ENCODE measurements at places on chromosomes 4 and X.
A peak's percentile ranks its signal among the peaks of the same experiment; 100 is the strongest.

DNA sequence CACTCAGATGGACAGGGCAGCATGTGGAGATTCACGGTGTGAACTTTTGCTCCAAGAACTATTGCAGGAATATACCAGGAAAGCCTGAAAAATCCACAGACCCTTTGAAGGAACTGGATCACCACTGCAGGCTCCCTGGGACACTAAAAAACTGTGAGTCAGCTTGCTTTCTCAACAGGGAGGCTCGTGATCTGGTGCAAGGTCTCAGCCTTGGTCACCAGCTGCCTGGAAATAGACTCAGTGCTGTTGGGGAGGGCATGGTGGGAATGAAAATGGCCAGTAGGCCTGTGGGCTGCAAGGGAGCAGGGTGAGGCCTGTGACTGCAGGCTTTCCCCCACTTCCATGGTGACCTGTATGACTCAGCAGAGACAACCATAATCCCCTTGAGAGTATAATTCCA is 426.4 kb upstream of the RPS6KA3 start:
- DNase-seq: no peak

DNA sequence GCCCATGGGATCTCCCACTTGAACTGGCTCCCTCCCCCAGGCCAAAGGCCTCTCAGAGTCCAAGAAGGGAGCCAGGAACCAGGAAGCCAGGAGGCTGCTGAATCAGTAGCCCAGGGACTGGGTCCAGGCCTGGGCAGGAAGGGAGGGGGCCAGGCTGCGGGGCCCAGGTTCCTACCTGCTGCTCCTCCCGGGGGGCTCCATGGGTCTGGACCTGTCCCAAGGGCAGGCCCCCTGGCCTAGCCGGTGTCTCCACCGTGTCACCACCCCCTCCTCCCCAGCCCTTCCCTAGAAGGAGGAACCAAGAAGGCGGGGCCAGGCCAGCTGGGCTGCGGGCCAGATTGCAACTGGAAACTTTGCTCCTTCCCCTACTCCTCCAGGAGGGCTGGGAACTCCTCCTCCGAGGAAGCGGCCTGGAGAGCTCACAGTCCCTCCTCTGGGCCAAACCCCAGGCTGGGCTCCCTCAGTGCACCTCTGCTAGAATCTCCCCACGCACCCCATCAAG is at the start of gene IQSEC2:
Gene IQSEC2 (minus strand): TSS at position 264 of the 502 bp plus-strand sequence.
- peak; percentile 67 for DNase-seq

- no peak for DNase-seq
Measured at GRCh38 chrX:42414057-42414456, 363.9 kb downstream of the PPP1R2C start.

GRCh38 chr4:95092766-95093165 is 335.0 kb downstream of the BMPR1B start:
- DNase-seq: peak; percentile 23

- DNase-seq: no peak
Measured at GRCh38 chr4:67750691-67751090, 3.5 kb downstream of the GNRHR start.

DNA sequence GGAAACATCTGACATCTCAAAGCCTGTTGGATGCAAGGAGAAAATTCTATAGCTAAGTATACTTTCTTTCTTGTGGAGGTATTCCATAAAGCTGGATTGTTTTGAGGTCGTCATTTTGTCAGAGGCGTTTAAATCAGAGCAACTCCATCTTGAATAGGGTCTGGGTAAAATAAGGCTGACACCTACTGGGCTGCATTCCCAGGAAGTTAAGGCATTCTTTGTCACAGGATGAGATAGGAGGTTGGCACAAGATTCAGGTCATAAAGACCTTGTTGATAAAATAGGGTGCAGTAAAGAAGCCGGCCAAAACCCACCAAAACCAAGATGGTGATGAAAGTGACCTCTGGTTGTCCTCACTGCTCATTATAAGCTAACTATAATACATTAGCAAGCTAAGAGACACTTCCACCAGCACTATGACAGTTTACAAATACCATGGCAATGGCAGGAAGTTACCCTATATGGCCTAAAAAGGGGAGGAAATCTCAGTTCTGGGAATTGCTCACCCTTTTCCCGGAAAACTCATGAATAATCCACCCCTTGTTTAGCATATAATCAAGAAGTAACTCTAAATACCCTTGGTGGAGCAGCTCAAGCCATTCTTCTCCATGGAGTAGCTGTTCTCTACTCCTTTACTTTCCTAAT is 11.9 kb downstream of the HSD17B13 start:
- DNase-seq: no peak

DNA sequence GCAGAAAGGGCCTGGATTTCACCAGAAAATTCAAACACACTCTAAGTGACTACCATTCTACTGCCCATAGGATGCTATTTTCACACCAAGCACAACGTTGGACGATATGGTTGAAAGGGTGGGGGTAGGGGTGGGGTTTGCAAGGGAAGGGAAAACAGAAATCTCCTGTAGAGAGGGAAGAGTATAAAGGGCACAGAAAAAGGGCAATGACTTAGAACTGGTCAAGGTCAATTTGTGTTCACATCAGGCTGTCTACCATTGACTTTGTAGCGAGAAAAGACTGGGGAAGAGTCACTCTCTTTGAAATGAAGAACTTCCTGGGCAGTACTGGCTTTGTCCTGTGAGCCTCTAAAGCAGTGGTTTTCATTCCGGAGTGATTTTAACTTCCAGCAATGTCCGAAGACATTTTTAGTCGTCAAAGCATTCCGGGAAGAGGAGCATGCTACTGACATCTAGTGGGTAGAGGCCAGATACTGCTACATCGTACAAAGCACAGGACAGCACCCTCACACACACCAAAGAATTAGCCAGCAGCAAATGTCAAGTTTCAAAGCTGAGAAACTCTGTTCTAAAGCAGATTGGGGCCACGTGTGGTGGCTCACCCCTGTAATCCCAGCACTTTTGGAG is 48.4 kb upstream of the SLC7A3 start:
- peak; percentile 31 for DNase-seq

GRCh38 chr4:44675366-44675765 is 2.9 kb upstream of the GUF1 start:
- DNase-seq: no peak

DNA sequence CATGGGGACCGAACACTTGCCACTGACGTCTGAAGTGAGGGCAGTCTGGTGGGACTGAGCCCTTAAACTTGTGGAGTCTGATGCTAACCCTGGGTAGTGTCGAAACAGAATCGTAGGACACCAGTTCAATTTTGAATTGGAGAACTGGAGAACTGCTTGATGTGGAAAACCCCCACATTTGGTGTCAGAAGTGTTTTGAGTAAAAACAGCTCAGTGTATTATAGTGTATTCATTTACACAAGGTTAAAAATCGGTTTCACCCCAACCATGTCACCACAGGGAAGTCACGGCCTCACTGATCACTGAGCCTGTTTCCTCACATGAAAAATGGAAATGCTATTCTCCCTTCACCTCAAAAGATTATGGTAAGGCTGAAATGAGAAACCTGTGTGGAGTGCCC is 21.9 kb downstream of the PIN4 start:
- no peak for DNase-seq

DNA sequence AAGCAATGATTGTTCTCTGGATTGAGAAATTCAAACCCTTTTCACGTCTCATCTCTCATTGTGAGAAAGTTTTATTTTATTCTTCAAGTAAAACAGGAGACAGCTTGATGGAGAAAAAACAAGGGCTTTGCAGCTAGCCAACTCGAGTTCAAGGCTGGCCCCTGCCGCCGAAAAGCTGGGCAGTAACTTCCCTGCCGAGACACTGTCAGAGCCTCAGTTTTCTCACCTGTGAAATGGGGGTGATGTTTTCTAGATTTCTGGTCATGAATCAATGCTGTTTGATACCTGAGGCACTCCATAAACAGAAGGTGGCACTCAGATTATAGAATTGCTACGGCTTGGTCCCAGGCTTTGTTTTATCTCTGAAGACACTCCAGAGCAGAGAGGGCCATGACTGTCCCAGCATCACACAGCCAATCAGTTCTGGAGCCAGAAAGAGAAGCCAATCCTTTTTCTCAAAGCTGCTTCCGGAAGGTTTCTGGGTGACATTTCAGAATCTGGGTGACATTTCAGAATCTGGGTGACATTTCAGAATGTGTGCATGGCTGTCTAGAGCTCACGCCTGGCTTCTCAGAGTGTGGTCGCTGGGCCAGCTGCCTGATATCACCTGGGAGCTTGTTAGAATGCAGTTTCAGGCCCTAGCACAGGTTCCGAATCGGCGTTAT is 33.2 kb downstream of the HMX1 start:
- no peak for DNase-seq

- no peak for DNase-seq
Measured at GRCh38 chrX:48823053-48823452, 3.3 kb upstream of the ERAS start.

GRCh38 chrX:110219920-110220319 is 98.0 kb downstream of the AMMECR1 start:
- DNase-seq: no peak

GRCh38 chr4:127162741-127163140 is 470.0 kb upstream of the INTU start:
- DNase-seq: no peak

GRCh38 chrX:19721726-19722370 is 165.6 kb downstream of the SH3KBP1 start:
- no peak for DNase-seq
